Mesothelial cell of epicardium (in vitro differentiated cells): ENCODE measurements at places on chromosomes 2 and 18. TPM values are rescaled to one million over a fixed set of nuclear protein-coding genes. Genes with fewer than 3 reads are reported as not detected.

EFR3B gene
- 14.4 to 16.7 TPM (median 15.4 TPM) in 3 replicates for total RNA-seq

EPAS1 gene
- total RNA-seq: 4.4 to 7.5 TPM (median 4.9 TPM) in 3 replicates

TCF23 gene
- 0.04 TPM in 1 of 3 replicates, not detected in the others for total RNA-seq

USP40 gene
- total RNA-seq: 48.7 to 51.0 TPM (median 50.0 TPM) in 3 replicates

KIF1A gene
- 46.2 to 49.5 TPM (median 48.9 TPM) in 3 replicates for total RNA-seq

RGPD3 gene
- total RNA-seq: 0.09 to 0.18 TPM (median 0.18 TPM) in 3 replicates

PDE11A gene
- total RNA-seq: 22.9 to 25.6 TPM (median 23.9 TPM) in 3 replicates

MC2R gene
- total RNA-seq: not detected in 3 replicates

RAD51AP2 gene
- total RNA-seq: 0.13 to 0.18 TPM (median 0.16 TPM) in 3 replicates

VWA3B gene
- total RNA-seq: not detected in 3 replicates

- DNase-seq: no peak
Observed at GRCh38 chr18:63131106-63131958, 188.2 kb downstream of the BCL2 start.

DNA sequence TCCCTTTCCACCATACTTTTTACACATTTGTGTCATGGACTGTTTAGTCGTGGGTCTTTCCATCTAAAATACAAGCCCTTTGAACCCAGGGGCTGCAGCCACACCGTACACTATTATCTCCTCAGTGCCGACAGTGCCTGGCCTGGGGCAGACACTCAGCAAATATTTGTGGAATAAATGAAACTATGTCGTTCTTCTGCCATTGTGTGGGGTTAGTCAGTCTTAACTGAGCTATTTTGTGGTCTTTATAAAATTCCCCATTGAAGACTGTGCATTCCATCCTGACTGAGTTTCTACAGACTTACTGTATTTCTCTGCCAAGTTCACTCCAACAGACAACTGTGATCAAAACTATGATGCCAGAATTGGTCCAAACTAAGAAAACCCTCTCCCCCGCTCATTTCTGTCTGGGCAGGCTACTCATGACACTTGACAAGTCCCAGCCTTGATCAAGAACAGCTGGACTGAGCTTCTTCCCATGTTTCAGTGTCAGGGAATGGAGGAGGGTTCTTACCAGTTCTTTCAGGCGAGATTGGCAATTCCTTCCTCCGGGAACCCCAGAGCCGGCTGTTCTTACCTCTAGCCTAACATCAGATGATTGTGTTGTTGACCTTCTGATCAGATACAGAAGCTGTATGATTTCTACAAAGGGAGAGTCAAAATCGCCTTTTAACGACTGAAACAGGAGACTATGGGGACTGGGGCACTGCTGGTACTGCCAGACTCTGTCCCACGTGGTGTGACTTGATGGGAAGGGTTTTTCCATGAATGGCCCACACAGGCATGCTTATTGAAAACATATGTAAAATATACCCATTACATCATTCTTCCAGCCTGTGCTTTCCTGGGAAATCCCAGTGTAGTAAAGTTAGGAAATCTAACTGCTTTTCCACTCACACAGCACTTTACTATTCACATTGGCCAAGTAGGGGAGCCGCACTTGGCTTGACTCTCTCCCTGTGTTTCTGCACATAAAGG, 77.4 kb upstream of the NPAS2 start:
- no peak for DNase-seq

DNA sequence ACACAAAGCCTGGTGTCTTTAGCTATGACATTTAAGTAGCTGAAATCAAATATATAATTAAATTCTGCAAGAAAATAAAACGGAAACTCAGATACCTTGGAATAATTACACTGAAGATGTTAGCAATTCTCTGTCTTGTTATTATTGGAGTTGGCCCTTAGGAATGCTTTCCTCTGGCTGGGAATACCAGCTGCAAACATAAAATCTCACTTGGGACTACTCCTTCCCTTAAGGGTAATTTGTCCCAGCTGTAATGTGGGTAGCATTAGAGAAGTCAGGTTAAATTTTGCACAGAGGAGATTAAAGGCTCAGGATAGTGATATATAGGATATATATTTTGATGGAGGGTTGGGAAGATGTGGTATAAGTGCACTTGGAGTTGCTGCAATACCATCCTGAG, 37.3 kb upstream of the GRP start:
- DNase-seq: no peak

DNA sequence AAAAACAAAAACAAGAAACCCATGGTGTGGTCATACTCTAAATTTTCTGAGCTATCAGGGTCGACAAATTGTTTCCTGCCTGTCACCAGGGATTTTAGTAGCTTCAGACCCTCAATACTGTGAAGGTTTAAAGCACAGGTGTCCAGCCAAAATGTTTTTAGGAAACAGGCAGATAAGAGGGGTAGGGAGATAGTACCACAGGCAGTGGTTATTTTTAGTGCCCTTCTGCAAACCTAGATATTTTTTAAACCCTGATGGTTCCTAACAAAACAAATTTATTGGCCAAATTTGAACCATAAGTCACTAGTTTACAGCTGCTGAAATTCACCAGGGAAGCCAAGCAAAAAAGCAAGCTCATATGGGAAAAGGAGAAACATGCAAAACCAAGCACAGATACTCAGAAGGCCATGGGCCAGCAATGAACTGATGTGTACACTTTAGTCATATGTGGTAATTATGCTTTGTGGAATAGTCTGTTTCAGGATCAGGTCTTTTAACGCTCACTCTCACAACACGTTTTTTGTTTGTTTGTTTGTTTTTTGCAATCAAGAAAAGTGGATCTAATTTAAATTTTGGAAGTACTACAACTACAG, 156.8 kb upstream of the STK17B start:
- no peak for DNase-seq

GRCh38 chr2:200403814-200404213, 97.3 kb downstream of the SPATS2L start:
- DNase-seq: no peak

- DNase-seq: peak; percentile 43
Observed at GRCh38 chr2:239035361-239035814, 187.5 kb downstream of the TWIST2 start.

DNA sequence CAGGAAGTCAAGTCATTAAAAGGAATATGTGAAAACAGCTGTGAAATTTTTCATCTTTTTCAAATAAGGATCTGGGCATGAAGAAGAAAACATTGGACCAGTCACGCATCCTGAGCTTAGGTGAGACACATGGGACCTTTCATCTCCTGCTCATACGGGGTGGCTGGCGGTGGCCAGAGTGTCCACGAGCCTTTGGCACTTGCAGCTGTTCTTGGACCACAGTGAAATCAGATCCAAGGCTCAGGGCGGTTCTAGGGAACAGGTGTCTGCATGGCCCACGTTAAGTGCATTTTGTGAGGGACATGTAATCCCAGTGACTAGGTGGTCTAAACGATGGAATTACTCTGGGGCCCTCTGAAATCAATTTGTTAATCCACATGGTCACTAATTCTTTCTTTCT, 212.7 kb upstream of the COPS8 start:
- no peak for DNase-seq

DNA sequence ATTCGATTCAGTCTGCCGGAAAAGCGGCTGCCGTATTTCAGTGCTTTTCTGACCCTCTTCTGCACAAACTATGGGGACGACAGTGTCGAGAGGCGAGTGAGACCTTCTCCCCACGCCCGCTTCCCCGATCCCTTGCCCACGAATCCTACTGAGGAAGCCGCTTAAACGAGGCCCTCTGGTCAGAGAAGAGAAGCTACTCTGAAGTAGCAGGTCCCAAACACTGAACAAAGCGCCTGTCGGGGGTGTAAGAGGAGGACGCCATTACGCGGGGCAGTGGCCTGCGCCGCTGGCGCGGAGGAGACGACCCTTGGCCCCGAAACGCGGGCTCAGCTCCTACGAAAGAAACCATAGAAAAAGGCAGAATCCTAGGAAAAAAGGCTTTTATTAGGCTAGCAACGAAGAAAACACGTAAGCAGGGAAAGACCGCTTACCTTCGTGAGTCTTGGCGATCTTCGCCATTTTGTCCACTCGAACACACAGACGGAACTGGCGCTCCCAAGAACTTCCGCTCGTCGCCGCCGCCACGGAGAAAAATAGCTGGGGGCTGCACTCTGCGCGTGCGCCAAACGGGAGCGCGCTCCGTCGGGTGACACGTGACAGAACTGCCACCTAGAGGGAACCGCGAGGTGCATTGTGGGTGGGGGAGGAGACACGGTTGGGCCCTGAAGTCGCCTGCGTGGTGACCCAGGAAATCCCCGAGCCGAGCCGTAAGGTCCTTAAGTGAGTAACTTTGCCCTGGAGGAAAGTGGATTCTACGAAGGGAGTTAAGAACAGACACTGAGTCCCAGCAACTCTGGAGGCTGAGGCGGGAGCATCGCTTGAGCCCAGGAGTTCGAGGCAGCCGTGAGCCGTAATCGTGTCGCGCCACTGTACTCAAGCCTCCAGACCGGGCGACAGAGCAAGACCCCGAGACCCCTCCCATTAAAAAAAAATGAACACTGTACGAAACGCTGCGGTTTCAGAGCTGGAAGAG, at the start of gene SF3B1:
Gene SF3B1, minus strand, starts transcription at position 488 of the 973 bp plus-strand sequence. Its CDS starts 29 bp downstream, at position 459.
- peak; percentile 98 for DNase-seq

DNA sequence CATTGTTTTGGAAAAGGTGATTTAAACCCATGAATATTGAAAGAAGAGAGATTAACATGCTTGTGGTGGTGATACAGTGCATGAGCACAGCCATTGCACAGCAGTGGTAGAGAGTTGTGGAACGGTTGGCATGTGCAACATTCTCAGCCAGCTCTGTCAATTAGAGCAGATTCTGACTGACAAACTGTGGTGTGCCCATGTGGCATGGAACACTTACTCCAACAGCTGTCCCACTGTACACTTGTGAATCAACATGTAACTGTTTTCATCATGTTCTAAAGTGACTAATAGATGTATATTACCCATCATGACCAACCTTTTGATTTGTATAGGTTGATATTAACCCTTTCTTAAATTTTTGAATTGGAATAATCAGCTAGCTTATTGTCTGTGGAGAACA, 55.6 kb downstream of the PKP4 start:
- no peak for DNase-seq

- DNase-seq: no peak
Observed at GRCh38 chr2:120647487-120647886, 88.2 kb upstream of the GLI2 start.

DNA sequence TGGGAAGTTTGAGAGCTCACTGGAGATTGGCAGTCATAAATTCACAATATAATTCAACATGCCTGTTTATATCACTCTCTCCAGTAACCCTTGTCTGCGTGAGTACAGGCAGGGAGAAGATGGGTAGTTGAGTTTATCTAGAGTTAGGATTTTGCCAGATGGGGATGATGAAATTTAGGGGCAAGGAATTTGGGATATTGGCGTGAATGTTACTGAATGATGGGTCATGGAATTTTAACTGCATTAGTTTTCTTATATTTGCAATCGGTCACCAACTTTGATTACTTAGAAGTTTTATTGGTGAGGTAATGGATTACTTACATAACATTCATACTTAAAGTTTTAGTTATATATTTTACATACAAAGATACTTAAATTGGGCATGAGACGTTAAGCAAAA, 35.1 kb downstream of the SANBR start:
- no peak for DNase-seq

- DNase-seq: no peak
Observed at GRCh38 chr18:44548291-44549221, 132.1 kb upstream of the SETBP1 start.

DNA sequence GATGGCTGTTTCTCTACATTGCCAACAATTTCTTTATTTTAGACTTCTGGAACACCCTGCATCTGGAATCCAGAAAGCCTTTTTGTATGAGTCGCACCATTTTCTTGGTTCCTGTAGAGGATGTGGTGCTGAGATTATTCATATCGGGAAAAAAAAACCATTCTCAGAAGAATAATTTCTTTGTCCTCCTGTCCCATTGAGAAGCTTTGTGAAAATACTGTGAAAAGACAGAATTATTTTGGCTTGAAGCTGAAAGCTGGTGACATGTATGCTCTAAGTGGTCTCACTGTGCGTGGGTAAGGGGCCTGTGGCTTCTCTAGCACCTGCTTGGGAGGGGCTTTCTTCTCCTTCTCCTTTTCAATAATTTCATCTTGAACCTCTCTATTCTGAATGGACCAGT, 138.4 kb downstream of the FAM210A start:
- no peak for DNase-seq

GRCh38 chr18:74257083-74257482, 34.7 kb downstream of the CYB5A start:
- no peak for DNase-seq

GRCh38 chr2:98477036-98477435, 32.4 kb downstream of the INPP4A start:
- no peak for DNase-seq

DNA sequence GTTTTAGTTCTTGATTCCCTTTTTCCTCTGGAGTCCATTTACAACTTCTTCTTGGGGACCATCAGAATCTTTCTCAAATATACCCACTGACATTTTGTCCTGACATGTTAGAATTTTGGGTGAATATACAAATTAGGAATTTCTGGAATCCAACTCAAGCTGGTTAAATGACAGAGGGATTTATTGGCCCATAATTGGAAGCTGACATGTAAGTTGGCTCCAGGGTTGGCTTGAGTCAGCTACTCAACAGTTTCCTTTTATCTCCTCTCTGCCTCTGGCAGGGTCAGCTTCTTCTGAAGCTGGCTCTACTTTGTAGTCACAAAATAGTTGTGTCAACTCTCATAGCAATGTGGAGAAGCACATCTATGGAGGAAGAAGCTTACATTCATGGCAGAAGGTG, 36.6 kb upstream of the PPP1R1C start:
- DNase-seq: no peak

GRCh38 chr18:45456090-45457021, 158.9 kb upstream of the SLC14A2 start:
- DNase-seq: no peak

DNA sequence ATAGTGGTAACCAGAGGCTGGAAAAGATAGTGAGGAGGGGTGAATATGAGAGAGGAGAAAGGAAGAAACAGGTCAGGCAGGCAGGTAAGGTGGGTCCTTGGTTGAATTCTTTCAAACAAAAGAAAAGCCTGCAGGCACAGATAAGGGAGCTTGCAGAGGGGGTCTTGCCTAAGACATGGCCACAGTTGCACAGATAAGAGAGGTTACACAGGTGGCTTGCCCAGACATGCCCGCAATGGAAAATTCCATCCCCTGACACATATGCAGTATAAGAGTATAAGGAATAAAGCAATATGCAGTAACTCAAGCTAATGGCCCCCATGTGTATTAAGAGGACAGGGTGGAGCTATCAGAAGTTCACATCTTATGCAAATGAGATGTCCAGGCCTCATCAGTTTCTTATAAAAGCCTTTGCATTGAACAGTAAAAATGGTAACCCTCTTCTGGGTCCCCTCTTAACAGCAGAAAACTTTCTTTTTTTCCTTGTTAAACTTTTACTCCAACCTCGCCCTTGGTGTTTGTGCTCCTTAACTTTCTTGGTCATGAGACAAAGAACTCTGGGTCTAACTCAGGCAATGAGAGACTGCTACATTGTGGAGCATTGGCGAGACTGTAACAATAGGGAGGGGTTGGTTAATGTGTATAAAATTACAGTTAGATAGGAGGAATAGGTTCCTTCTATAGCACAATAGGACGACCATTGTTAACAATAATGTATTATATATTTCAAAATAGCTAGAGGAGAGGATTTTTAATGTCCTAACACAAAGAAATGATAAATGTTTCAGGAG, 764.6 kb downstream of the TSN start:
- no peak for DNase-seq

GRCh38 chr2:27208486-27209050, 3.3 kb upstream of the ATRAID start:
- no peak for DNase-seq

GRCh38 chr18:10794771-10795170, 268.9 kb downstream of the NAPG start:
- DNase-seq: no peak
